ENCODE measurements at places on chromosomes 3 and 15.

- no peak for DNase-seq
- H3K36me3 ChIP-seq: no peaks in the 10 kb centered on the region
- H3K4me1 ChIP-seq: no peaks in the 10 kb centered on the region
These were observed 37.6 kb upstream of the EPHA6 start for GRCh38 chr3:96776818-96777217.

- no peaks in the 10 kb centered on the region for H3K36me3 ChIP-seq
- DNase-seq: no peak
- H3K4me3 ChIP-seq: no peak overlapping the region
These were observed 73.6 kb downstream of the OXSM start for GRCh38 chr3:25863416-25863959.

DNA sequence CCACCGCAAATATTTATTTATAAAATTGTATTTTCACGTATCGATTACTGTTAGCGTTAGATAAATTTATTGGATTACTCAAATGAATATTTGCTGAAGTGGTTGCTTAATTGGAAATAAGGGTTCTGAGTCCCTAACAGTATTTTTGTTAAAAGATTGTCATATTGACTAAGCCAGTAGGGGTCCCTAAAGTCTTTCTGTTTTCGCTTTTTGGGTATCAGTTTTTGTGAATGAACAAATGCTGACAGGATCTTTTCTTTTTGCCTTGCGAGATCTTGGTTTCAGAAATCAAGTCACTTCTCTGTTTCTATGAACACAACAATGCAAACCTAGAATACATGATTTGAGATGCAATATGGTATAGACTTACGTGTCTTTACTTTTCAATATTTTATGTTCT lies 7.1 kb downstream of the RAD51 start:
- H3K4me1 ChIP-seq: no peaks in the 10 kb centered on the region
- no peaks in the 10 kb centered on the region for H3K36me3 ChIP-seq
- no peak for DNase-seq

- H3K27me3 ChIP-seq: no peaks in the 10 kb centered on the region
- H3K36me3 ChIP-seq: no peaks in the 10 kb centered on the region
- no peak overlapping the region for H3K4me3 ChIP-seq
- no peaks in the 10 kb centered on the region for H3K4me1 ChIP-seq
- H3K27ac ChIP-seq: no peak overlapping the region
- DNase-seq: no peak
These were observed 175.1 kb downstream of the CD47 start for GRCh38 chr3:107915706-107916105.

GRCh38 chr3:138397983-138398382 lies 36.4 kb upstream of the ESYT3 start:
- H3K36me3 ChIP-seq: no peaks in the 10 kb centered on the region
- H3K27ac ChIP-seq: no peak overlapping the region
- no peak overlapping the region for H3K4me3 ChIP-seq
- DNase-seq: no peak

DNA sequence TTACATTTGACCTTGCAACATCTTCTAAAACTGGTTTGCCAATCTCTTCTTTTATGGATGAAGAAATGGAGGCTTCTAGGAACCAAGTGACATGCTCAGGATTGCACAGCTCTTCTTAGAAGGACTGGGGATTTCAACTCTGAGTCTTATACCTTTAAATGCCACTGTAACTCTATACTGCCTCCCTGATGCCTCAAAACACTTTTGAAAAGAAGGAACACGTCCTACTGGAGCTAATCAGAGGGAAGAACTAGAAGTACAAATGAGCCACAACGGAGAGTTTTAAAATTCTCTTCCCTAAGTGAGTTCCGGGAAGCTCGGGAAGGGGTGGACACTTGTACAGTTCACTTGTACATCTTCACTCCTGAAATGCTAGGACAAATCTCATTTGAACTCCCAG lies 949 bp upstream of the MITF start:
- no peaks in the 10 kb centered on the region for H3K36me3 ChIP-seq
- H3K4me1 ChIP-seq: peaks cover 14% of the 10 kb centered on the region
- H3K27me3 ChIP-seq: no peaks in the 10 kb centered on the region
- H3K27ac ChIP-seq: peak overlapping the region; percentile 17

DNA sequence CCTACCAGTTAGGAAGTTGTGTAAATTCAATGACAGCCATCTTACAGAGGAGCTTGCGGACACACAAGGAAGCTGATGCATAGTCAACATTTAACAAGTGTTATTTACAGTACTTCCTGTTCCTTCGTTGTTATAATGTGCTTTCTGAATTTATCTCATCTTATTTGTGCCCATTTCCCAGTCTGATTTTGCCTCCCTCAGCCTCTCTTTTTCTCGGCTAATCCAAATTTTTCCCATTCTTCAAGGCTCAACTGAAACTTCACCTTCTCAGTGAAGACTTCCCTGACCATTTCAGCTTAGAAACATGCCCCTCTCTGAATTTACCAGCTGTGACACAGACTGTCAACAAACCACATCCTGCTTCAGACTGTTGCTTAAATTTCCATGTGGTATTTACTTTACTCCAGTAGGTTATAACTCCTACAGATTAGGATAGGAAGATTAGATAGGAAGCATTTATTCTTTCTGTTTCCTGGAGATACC lies 55.7 kb upstream of the CP start:
- no peaks in the 10 kb centered on the region for H3K4me1 ChIP-seq
- DNase-seq: no peak
- H3K36me3 ChIP-seq: no peaks in the 10 kb centered on the region
- no peak overlapping the region for H3K27ac ChIP-seq

DNA sequence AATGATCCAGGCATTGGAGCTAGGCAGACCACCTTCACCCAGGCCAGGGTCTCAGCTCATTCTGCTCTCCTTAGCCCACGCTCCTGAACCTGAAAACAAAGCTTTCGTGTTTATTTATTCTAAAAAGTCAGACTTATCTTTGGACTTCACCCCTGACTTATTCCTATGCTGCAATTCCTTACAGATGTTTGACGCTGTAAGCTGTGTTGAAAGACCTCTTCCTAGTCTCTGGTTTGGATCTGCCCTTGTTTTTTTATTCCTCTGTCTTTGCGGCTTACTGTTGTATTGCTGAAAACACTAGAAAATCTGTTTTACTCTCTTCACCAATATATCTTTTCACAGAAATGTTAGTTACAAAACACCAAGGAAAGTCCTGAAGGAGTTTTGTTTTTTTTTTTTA lies 40.5 kb upstream of the LDHAL6B start:
- H3K27ac ChIP-seq: no peak overlapping the region
- no peaks in the 10 kb centered on the region for H3K36me3 ChIP-seq
- peaks cover 1% of the 10 kb centered on the region for H3K4me1 ChIP-seq

- H3K27me3 ChIP-seq: no peaks in the 10 kb centered on the region
- no peaks in the 10 kb centered on the region for H3K36me3 ChIP-seq
- H3K27ac ChIP-seq: no peak overlapping the region
- no peak overlapping the region for H3K4me3 ChIP-seq
- peaks cover 1% of the 10 kb centered on the region for H3K4me1 ChIP-seq
These were observed 3.2 kb upstream of the FSIP1 start for GRCh38 chr15:39785841-39786240.

DNA sequence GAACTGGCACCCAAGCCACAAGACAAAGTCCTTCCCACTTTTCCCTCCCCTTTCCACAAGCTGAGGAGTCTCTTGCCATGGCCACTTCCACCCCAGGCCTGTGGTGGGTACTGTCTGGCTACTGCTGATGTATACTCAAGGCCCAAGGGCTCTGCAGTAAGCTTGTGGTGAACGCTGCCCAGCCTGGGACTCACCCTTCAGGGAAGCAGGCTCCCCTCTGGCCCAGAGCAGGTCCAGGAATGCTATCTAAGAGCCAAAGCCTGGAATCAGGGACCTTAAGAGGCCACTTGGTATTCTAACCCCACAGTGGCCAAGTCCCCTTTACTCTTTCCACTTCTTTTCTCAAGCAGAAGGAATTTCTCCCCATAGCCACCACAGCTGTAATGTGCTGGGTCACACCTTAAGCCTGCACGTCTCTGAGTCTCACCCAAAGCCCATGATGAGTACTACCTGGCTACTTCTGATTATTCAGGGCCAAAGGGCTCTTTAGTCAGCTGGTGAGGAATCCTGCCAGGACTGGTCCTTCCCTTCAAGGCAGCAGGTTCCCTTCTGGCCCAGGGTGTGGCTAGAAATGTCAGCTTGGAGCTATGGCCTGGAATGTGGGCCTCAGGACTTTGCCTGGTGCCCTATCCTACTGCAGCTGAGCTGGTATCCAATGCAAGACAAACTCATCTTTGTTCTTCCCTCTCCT lies 4.0 kb downstream of the PATL2 start:
- no peak overlapping the region for H3K4me3 ChIP-seq
- no peaks in the 10 kb centered on the region for H3K4me1 ChIP-seq
- H3K27me3 ChIP-seq: no peaks in the 10 kb centered on the region
- no peaks in the 10 kb centered on the region for H3K36me3 ChIP-seq
- H3K27ac ChIP-seq: no peak overlapping the region

DNA sequence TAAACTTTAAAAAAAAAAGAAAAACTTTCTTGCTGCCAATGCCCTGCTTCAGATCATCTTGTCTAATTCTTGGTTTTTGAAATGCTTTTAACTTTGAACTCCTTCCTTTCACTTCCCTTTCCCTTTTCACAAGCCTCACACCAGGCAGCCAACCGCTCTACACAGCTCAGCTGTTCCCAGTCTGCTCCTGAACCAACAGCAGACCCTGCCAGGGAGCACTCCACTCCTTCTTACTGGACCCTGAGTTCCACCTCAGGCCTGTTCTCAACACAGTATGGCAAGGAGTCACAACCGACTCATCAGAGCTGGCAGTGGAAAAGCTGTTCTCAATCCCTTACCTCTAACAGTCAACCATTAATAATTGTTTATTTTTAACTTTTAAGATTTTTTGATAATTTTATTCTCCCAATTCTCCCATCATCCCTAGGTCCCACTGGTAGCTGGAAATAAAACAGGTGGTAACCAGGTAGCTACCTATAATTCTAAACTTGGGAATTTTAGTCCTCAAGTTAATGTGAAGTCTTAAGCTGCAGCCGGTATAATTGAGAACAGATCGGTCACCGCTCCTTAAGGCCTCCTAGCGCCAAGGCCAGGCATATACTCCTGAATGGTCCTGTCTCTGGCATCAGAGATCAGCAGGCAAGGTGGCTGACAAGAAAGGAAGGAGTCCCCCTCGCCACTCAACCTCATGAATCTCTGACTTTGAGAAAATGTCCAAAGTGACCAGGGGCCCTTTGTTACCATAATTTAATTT lies 43.9 kb downstream of the BOC start:
- no peak overlapping the region for H3K27ac ChIP-seq
- H3K27me3 ChIP-seq: no peaks in the 10 kb centered on the region
- no peaks in the 10 kb centered on the region for H3K36me3 ChIP-seq
- H3K4me1 ChIP-seq: peaks cover 13% of the 10 kb centered on the region
- H3K4me3 ChIP-seq: no peak overlapping the region

DNA sequence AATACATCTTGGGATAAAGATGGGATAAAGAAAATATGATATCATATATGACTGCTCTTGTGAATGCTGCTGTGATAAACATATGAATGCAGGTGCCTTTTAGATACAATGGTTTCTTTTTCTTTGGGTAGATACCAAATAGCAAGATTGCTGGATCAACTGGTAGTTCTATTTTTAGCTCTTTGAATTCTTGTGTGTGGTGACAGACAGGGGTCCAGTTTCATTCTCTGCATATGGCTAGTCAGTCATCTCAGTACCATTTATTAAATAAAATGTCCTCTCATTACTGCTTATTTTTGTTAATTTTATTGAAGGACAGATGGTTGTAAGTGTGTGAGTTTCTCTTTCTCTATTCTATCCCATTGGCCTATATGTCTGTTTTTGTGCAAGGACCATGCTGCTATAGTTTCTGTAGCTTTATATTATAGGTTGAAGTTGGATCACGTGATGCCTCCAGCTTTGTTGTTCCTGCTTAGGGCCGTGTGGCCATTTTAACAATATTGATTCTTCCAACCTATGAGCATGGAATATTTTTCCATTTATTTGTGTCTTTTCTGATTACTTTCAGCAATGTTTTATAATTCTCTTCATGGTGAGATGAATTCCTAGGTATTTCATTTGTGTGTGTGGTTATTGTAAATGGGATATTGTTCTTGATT lies 1089.8 kb upstream of the CADM2 start:
- no peaks in the 10 kb centered on the region for H3K36me3 ChIP-seq
- H3K27ac ChIP-seq: no peak overlapping the region
- no peaks in the 10 kb centered on the region for H3K4me1 ChIP-seq
- DNase-seq: no peak

DNA sequence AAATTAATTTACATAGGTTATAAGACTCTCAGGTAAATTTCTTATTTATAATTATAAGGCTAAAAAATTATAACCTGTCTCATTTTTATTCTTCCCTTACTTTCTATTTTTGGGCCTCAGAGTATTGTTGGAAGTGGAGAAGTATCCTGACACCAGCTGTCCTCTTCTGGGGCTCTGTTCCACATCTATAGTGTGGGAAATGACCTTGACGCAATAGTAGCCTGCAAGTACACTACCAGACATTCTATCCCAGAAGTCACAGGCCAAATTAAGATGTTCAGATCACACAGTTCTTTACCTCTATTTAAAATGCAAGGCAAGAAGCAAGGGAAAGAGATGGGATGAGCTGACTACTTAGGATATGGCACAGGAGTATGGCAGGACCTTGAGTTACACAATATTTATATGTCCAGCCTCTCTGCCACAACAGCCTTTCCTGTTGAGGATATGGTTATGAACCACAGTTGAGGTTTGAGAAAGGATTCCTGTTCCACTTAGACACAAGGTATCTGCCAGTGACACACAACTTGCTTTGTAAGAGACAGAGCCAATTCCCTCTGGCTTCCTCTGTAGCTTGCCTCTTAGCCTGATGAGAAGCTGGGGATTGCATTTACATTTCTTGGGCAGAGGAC lies 158.0 kb upstream of the IL12A start:
- H3K27ac ChIP-seq: no peak overlapping the region
- no peak for DNase-seq
- no peaks in the 10 kb centered on the region for H3K4me1 ChIP-seq
- H3K27me3 ChIP-seq: no peaks in the 10 kb centered on the region
- H3K4me3 ChIP-seq: no peak overlapping the region
- H3K36me3 ChIP-seq: no peaks in the 10 kb centered on the region

- H3K4me3 ChIP-seq: no peak overlapping the region
- H3K36me3 ChIP-seq: no peaks in the 10 kb centered on the region
- DNase-seq: no peak
- no peak overlapping the region for H3K27ac ChIP-seq
These were observed 19.0 kb downstream of the ANP32A start for GRCh38 chr15:68801572-68802148.

DNA sequence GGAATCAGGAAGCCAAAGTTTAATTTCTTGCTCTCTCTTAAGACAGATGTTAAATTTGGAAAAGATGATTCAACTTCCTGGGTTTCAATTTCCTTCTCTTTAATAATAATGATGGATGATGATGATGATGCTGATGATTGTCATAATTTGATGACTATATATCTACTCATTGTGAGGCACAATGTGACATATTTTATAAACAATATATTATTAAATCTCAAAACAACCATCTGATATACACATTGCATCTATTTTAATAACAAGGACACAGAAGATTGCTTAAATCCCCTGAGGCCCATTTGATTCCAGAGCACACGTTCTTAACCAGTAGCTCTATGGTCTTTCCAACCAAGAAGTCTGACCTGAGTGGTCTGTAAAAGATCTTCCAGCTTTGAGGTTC lies 124.0 kb downstream of the CNTN6 start:
- no peaks in the 10 kb centered on the region for H3K27me3 ChIP-seq
- no peaks in the 10 kb centered on the region for H3K36me3 ChIP-seq
- DNase-seq: no peak
- H3K4me1 ChIP-seq: no peaks in the 10 kb centered on the region
- H3K27ac ChIP-seq: no peak overlapping the region
- no peak overlapping the region for H3K4me3 ChIP-seq

Data from ovary (tissue), 10 donors.